Midbrain (tissue), 1 donor: ENCODE measurements at places on chromosomes 13 and 19.

DNA sequence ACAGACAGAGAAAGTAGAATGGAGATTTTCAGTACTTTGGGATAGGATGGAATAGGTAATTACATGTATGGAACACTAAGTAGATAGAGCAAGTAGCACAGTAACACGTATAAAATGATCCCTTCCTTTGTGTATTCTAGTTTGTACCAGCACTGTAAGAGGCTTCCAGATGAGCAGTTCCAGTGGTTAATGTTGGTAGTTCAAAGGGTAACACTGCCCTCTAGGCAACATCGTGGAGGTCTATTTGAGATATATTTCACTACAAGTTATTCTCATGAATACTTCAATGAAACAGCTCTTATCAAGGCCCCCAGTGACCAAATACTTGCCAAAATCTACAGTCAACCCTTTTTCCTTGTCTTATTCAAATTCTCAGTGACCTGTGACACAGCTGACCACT is 13.5 kb upstream of the ZNF563 start:
- no peak for DNase-seq

GRCh38 chr19:4183967-4184717 is 1.7 kb downstream of the ANKRD24 start:
- DNase-seq = no peak

DNA sequence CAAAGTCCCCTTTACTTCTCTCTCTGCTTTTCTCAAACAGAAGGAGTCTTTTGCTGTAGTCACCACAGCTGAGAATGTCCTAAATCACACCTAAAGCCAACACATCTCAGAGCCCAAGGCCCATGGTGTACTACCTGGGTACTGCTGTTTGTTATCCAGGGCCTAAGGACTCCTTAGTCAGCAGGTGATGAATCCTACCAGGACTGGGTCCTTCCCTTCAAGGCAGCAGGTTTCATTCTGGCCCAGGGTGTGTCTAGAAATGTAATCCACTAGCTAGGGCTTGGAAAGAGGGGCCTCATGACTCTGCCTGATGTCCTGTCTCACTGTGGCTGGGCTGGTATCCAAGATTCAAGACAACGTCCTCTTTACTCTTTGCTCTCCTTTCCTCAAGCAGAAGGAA is 36.2 kb upstream of the ENOX1 start:
- no peak for DNase-seq

GRCh38 chr13:112854321-112854720 is 114.7 kb upstream of the MCF2L start:
- DNase-seq = no peak

DNA sequence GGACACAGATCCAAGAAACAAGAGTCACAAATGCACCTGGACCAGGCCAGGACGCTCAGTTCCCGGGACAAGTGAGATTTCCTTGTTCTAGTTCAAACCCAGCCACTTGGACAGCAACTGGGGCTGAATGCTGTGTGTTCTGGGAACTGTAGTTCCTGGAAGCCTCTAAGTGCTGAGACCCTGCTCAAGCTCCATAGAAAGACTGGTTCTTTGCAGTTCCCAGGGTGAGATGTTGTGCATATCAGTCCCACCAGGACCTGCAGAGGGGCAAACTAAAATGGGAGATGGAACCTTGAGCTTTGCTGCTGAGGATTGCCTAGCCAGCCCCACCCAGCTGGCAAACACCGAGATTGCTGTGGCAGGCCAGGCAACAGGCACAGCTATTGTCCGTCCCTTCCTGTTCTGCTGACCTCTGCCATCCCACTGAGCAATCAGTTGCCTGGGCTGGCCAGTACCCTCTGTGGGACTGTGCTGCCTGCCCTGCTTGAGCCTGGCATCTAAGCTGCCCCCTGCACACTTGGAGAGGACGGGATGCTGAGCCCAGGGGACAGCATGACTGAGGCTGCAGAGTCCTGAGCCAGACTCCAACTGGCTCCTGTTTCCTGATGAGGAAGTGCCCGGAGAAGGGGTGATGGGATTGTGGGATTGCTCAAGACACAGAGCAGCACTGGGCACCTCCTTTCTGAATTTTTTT is 1.4 kb upstream of the GIPC1 start:
- peak; percentile 74 for DNase-seq

- no peak for DNase-seq
Measured at GRCh38 chr19:6223461-6224307, 56.1 kb downstream of the MLLT1 start.

DNA sequence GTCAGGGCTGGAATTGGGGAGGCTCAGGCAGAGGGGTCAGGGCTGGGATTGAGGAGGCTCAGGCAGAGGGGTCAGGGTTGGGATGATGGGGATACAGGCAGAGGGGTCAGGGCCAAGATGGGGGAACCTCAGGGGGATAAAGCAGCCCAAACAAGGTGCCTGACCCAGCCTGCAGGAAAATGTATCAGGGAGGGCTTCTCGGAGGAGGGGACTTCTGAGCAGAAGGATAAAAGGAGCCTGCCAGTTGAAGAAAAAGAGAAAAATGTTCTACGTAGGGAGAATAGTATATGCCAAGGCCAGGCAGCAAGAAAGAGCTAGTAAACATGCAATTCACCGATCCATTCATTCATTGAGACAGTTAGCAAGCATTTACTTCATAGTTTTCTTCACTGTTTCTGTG is 84.8 kb downstream of the MAP4K1 start:
- no peak for DNase-seq

DNA sequence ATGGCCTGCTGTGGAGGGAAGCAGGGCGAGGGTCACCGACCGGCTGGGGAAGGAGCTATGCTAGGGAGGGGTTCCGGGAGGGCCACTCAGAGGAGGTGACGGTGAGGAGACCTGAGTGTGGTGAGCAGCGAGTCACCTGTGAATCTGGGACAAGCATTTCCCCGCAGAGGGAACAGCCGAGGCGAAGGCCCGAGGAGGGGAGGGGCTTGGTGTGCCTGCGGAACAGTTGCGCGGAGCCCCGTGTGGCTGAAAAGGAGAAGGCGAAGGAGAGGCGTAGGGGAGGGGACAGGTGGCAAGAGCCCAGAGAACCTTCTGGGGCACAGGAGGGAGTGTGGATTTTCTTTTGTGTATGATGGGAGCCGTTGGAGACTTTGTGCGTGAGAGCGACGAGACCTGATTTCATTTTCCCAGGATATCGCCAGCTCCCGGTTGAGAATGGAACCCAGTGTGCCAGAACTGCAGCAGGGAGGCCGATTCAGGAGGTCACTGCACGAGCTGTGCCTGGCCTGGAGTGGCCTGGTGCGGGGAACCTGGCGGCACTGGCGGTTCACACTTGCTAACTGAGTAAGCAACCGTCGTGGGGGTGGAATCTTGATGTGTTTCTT is 117.7 kb upstream of the ZNF507 start:
- DNase-seq = no peak

GRCh38 chr19:39401549-39402345 is 4.9 kb upstream of the ZFP36 start:
- no peak for DNase-seq

- no peak for DNase-seq
Measured at GRCh38 chr13:78806457-78806856, 147.5 kb upstream of the OBI1 start.

DNA sequence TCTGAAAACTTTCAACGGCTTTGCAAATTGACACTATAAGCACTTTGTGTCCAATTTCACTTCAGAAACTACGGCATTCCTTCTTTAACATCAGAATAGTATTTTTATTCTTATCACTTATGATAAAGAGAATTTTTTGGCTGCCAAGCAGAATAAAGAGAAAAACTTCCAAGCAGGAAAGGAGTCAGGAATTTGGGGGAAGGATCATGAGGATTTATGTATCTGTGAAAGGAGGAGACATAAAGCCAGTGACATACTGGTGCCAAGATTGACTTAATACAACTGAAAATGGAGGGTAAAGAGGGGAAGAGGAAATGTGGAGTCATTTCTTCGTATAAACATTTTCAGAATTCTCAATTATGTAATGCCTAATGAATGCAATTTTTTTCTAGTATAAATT is 94.7 kb downstream of the RBM26 start:
- no peak for DNase-seq

- no peak for DNase-seq
Measured at GRCh38 chr13:93502987-93503615, 276.5 kb downstream of the GPC6 start.

DNA sequence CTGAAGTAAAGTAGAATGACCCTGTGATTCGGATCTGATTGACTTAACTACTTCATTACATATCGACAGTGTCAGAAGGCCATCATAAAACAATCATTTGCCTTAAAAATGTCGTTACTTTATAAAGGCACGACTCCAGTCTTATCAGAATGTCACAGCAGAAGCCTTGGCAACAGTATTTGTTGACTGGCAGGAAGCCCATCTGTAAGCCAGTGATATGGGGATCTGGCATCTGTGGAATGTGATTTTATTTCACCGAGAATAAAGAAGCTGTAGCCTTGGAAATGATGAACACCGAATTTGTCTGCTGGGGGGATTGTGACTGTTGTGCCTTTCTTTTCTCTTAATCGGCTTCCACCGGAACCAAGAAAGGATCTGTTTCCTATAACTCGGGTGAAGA is 362.5 kb downstream of the TDRD3 start:
- no peak for DNase-seq

DNA sequence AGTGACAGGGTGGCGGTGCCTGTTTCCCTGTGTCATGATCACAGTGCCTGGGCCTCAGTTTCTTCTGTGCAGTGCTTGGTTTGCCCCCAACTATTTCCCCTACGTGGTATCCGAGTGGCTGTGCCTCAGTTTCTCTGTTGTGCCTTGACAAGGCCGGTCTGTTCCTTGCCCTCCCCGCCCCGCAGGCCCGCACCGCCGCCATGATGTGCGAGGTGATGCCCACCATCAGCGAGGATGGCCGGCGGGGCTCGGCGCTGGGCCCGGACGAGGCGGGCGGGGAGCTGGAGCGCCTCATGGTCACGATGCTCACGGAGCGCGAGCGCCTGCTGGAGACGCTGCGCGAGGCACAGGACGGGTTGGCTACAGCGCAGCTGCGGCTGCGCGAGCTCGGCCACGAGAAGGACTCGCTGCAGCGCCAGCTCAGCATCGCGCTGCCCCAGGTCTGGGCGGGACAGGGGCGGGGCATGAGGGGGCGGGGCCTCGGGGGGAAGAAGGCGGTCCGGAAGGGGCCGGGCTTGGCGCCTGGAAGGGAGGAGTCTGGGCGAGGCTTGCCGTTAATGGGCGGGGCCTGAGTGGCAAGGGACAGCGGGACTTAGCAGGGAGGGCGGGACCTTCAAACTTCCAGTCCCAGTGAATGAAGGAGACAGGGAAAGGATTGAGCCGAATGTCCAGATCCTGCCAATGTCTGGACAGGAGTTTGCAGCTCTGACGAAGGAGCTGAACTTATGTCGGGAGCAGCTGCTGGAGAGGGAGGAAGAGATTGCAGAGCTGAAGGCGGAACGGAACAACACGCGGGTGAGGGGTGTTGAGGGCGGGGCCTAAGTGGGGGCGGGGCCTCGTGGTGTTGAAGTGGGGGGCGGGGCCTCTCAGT is 8.6 kb downstream of the PPFIA3 start:
- peak; percentile 97 for DNase-seq

DNA sequence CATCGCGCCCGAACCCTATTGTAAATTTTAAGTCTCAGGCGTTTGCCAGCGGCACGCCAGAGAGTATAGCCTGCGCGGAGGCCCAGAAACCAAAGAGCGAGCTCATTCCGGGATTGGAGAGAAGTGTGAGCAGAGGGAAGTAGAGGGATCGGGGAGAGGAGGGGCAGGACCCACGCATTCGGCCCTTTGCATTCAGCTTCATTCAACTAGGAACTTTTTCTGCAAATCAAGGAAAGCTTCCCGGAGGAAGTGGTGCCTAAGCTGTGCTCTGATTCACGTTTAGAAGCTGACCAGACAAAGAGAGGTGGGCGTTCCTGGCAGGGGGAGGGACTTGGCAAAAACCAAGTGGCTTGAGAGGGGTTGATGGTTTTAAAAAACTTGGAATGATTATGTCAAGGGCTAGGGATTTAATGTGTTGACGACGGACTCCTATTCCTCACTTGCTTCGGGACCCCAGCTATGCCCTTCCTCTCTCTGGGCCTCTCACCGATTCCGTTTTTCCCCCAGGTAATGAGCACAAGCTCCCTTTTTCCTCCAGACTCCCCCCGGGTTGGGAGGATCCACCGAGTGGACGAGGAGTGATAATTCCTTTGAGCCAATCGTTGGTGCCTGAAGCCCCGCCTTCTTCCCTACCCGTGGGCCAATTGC is 811 bp upstream of the PRMT1 start:
- DNase-seq = peak; percentile 94

DNA sequence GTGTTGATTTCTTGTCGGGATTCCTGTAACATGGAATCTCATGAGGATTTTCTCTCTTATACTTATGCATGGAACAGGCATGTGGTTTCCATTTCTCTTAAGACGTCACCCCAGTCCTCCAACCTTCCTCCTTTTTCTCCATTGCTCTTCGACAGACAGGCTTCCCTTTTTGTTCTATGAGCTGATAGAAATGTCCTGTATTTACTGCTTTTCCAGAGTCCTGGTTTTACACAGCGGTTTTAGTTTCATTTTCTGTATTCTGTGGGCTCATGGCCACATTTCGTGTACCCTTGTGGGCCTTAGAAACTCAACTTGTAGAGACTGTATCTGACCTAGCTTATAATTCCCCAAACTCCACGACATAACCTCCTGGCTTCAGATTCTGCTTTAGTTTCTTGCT is 113.1 kb downstream of the PAN3 start:
- no peak for DNase-seq

DNA sequence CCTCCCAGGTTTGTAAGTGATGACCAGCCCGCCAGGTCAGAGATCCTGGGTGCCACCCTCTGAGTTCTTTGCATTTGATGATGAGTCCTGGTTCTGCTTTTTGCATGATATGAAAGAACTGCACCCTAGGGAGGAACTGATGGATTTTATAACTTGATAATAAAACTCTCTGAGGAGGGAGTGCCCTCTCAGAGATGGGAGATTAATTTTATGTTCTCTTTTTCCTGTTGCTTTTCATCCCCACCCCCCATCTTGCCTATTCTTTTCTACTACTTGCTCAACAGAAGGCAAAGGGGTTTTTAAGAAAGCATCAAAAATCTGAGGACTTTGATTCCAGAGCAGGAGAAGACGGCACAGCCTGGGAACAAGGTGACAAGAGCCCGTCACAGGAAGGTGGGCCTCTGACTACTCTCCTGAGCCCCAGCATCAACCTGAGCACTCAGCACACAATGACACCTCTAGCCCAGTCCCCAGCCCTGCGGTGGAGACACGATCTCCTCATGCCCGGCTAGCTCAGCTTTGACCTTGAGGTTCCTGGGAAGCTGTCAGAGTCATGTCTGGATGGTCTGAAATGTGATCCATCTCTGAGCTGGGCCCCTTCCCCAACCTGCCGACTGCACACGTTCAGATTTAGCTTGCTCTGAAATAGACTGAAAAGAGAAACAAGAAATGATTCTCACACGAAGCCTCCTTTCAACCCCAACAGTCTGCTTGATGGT is 69.1 kb downstream of the SIAH3 start:
- no peak for DNase-seq

DNA sequence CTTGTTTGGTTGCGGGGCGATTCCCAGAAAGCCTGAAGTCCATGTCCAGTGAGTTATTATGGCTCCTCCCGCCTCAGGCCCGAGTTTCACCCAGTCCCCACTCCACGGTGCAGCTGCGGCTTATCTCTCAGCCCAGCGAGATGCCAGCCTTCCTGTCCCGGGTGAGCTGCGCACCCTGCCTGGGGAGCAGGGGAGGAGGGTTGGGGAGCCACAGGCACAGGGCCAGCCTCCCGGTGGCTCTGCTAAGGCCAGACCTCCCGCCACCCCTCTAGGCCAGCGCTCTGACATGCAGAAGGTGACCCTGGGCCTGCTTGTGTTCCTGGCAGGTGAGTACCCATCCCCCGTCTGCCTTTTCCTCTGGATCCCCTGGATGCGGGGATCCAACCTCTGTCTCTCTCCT is 3.5 kb downstream of the FXYD3 start:
- DNase-seq = no peak

GRCh38 chr19:6417713-6418561 is 6.7 kb downstream of the KHSRP start:
- peak; percentile 43 for DNase-seq
